Stimulated activated CD4-positive, alpha-beta T cell treated with anti-CD3 and anti-CD28 coated beads, Interleukin-12 subunit alpha, Interleukin-12 subunit beta, amount 100 ng/mL, for 48 hours (primary cell): ENCODE measurements at places on chromosomes 12 and 14.

- no peak for DNase-seq
Measured at GRCh38 chr12:16417058-16417457, 69.6 kb downstream of the MGST1 start.

- DNase-seq = no peak
Measured at GRCh38 chr14:102584871-102585869, 7.3 kb upstream of the RCOR1 start.

- no peak for DNase-seq
Measured at GRCh38 chr14:70011098-70011497, 131.9 kb downstream of the SMOC1 start.

DNA sequence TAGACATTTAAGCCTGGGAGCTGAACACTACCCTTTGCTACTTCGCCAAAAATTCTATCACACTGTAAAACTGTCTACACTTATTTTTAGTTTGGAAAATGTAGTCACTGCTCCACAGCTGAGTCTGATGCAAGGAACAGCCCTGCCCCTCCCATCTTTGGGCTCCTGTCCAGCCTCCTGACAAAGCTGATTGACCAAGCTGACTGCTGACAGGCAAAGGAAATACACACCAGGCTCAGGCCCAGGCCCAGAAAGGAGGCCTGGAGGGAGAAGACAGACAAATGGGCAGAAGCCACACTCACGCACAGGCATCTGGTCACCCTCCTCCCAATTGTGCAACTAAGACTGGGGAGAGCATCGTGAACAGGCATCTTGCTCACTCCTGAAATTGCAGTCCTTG is 55.3 kb downstream of the ISCA2 start:
- no peak for DNase-seq

DNA sequence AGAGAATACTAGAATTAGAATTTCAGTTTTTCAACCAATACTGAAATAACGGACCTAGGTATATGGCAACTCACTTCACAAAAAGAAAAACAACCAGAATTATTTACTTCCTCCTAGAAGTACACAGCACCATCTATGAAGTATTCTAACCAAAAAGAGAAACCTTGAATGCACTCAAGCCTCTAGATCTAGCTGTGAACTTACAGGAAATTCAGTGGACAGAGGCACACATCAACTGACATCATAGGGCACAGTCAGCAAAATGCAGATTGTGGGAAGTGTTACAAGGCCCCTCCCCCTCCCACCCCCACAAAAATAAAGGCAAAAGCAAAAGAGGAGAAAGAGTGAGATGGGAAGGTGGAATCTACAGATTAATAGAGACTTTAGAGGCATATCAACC is 102.4 kb downstream of the TMTC1 start:
- DNase-seq = no peak

GRCh38 chr14:62420847-62421246 is 624.4 kb downstream of the KCNH5 start:
- DNase-seq = no peak

GRCh38 chr12:24522736-24523135 is 426.2 kb downstream of the BCAT1 start:
- no peak for DNase-seq

DNA sequence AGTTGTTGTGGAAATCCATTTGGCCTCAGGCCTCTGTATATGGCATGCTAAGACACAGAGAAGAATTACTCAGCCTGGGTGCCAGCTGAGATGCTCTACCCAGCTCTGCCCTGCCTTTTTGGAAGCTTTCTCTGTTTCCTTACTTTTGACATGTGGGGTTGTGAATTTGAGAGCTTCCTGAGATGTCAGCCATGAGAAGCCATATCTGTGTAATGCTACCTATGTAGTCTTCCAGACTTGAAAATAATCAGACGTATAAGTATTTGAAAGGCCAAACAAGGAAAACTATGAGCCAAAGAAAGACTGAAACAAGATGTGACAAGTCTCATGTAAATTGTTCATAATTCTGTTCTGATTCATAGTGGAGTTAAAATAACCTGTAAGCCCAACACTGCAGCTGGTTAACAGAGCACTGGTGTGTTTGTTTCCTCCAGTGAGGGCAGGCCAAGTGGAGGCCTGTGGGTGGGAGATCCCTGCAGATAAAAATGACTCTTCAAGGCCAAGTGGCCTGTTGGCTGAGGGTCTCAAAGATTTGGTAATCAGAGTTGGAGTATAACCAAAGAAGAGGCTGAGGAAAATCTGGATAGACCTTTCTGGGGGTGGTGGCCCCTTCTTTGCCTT is 94.0 kb downstream of the TMX1 start:
- DNase-seq = no peak

GRCh38 chr12:82937151-82937550 is 250.4 kb downstream of the TMTC2 start:
- DNase-seq = no peak

GRCh38 chr12:116076399-116076798 is 201.1 kb downstream of the MED13L start:
- no peak for DNase-seq

- no peak for DNase-seq
Measured at GRCh38 chr12:114982760-114983159, 298.8 kb upstream of the TBX3 start.

DNA sequence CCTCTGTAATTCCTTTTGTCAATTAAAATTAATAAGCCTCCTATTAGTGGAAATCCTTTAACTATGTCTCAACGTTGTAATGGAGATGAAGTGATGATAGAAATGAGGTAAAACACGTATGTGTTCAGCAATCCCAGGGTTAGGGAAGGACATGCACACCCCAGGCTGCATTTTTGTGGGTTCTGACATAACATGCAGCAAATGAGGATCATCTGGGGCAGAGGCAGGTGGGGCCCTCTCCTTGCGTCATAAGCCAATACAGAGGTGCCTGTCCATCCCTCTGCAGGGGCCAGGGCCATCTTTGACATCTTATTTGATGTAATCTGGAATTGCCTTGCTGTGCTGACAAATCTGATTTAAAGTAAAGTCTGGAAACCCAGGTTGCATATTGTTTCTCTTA is 73.2 kb downstream of the MYRFL start:
- no peak for DNase-seq

DNA sequence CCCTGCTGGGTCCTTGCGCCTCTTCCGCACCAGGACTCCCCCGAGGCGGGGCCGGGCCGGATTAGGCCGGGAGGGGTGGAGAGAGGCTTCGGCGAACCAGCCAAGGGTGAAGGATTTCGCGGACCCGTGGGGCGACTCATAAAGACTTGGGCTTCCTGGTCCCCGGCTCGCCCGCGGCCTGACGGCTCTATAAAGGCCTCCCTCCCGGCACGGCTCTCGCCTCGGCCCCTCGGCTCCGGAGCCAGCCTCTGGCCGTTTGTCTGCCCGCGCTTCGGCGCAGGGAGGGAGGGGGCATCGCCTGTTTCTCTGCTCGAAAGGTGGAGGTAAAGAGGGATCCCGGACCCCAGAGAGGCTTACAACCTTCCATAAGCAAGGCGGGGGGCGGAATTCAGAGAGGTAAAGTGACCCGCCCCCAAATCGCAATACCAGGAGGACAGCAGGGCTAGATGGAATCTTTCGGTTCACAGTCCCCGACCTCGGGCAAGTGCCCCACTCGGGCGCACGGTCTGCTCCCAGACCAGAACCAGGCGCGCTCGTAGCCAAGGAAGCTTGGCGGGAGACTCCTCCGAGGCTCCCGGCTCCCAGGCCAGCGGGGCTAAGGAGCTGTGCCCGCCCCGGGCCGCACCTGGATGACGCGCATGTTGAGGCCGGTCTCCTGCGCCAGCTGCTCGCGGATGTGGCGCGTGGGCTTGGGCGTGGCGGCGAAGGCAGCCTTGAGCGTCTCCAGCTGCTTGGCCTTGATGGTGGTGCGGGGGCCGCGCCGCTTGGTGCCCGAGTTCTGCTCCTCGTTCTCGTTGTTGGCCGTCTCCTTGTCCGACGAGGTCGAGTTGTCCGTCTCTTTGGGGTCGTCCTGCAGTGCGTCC is 3.9 kb downstream of the LHX5 start:
- no peak for DNase-seq

- no peak for DNase-seq
Measured at GRCh38 chr14:24534286-24534685, 26.2 kb upstream of the CMA1 start.
